Thymus (tissue), 14 donors: ENCODE measurements at places on chromosomes 7 and 10. TPM values are rescaled to one million over a fixed set of nuclear protein-coding genes. Genes with fewer than 3 reads are reported as not detected.

- DNase-seq: no peak
Observed at GRCh38 chr7:92621561-92622023, 31.4 kb upstream of the FAM133B start.

Gene SLC26A3
- total RNA-seq: 0.09 TPM

DNA sequence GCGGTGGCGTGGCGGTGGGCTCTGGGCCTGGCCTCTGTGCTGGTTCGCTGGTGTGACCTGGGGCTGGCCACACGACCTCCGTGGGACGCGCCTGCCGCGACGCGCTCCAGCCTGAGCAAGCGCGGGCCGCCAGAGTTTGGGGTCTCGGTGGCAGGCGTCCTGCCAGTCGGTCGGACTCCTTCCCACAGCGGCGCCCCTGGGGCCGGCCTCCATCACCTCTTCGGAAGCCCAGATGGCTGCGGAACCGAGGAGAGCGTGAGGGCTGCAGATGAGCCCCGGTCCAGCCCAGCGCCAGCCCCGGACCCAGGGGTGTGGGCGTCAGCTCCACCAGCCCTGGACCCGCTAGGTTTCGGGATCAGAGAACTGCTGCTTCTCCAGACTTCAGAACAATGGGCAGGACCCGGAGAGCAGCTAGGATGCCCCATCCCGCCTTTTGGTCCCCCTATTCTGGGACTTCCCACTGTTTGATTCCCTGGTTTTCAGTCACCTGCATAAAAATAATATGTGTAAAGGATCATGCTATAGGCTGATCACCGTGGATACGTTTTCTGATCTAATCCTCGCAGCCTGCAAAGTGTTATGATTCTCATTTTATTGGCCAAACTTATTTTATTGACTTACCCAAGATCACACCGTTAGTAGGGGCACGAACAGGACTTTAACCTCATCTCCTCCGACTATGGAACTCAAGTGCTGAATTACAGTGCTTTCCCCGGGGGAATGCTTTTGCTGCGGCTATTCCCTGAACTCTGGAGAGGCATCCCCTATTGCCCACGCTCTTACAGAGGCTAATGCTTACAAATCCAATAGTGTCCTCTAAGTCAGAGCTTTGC lies 2.8 kb downstream of the CYP26C1 start:
- DNase-seq: no peak

- peak; percentile 8 for DNase-seq
Observed at GRCh38 chr7:134669845-134670373, 23.3 kb downstream of the BPGM start.

DNA sequence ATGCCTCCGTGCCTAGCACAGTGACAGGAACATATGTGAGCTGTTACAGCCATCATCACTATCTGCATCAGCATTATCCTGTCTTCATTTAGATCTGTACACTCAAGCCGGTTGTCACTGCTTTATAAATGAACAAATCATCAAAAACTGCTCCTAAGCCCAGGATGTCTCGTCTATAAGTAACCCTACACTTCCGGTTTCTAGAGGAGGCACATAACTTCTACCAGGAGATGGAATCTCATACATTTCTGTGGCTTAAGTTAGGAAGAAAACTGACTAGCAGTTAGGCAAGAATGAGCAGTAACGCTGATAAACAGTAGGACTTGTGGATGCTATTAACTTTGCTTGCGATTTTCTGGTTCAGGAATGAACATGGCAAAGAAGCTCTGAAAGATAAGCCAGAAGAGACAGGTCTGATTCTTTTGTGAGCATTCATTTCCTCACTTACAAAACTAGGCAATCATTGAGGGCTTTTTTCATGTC lies 1199.2 kb downstream of the SORCS3 start:
- no peak for DNase-seq

GRCh38 chr10:105291571-105291970 lies 650.5 kb downstream of the SORCS3 start:
- DNase-seq: no peak

- DNase-seq: no peak
Observed at GRCh38 chr7:55092186-55092974, 73.6 kb downstream of the EGFR start.

GRCh38 chr10:22803261-22803885 lies 89.0 kb upstream of the PIP4K2A start:
- DNase-seq: no peak

Gene HIP1
- 3.3 TPM for total RNA-seq

GRCh38 chr10:28393956-28394568 lies 91.2 kb upstream of the MPP7 start:
- DNase-seq: peak; percentile 75

- DNase-seq: no peak
Observed at GRCh38 chr7:35355911-35356310, 102.0 kb upstream of the TBX20 start.

DNA sequence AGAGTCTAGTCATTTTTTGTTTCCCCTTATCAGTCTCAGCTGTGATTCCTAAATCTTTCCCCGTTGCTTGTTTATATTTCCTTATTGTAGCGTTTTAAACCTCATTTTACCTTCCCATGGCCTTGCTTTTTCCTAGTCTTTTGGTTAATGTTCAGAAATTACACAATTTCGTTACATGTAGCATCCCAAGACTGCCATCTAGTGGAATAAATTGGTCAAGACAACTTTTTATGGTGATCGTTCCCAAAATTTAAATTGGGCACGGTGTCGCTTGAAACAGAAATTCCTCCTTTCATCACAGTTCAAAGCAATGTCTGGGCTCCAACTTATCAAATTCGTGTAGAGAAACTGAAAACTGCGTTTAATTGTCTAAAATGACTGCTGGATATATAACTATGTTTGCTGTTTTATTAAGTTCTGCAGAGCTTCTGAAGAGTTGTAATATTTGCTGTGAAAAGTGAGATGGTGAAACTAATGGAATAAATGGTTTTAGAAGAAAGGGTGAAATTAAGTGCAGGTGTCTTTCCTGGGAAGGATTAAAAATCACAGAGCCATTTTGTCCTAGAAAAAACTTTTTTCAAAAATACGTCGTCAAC lies 370.2 kb downstream of the PHF14 start:
- DNase-seq: peak; percentile 62

Gene C7orf33
- not detected for total RNA-seq

GRCh38 chr7:135784013-135784412 lies 35.4 kb upstream of the FAM180A start:
- DNase-seq: no peak

Gene TEX47
- not detected for total RNA-seq

DNA sequence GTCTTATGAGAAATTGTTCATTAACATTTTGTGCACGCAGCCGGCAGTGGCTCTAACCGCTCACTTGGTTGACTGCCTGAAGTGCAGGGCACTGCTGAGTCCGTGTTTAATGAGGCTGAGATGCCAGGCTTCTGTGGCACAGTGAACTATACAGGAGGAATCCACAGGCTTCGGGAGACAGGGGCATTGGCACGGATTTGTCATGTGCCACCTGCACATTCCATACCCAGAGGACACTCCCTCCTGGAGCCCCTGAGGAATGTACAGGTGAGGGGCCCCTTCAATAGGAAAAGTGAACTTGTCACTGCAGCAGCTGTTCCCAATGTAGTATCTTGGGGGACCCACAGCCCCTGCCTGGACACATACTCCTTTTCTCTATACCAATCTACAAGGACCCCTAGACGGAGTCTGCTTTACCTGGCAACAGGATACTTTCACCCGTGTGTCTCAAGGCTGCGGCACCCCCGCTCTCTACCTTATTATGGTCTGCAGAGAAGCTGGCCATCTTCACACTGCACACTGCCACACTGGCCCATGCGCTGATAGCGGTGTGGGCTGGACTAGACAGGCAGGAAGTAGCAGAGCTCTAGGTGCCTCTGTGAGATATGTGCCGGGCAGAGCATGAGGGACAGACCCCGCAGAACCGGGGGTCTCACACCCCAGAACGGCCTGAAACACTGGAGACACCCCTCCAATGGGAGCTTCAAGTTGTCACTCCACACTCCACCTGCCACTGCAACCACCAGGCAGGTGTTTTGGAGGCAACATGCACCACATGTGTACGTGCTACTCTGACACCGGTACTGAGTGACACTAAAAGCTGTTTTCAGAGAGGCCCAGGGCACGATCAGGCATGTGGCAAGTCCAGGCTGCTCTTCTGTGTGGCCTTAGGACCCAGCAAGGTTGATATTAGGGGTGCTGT lies 71.4 kb upstream of the RHEB start:
- no peak for DNase-seq

DNA sequence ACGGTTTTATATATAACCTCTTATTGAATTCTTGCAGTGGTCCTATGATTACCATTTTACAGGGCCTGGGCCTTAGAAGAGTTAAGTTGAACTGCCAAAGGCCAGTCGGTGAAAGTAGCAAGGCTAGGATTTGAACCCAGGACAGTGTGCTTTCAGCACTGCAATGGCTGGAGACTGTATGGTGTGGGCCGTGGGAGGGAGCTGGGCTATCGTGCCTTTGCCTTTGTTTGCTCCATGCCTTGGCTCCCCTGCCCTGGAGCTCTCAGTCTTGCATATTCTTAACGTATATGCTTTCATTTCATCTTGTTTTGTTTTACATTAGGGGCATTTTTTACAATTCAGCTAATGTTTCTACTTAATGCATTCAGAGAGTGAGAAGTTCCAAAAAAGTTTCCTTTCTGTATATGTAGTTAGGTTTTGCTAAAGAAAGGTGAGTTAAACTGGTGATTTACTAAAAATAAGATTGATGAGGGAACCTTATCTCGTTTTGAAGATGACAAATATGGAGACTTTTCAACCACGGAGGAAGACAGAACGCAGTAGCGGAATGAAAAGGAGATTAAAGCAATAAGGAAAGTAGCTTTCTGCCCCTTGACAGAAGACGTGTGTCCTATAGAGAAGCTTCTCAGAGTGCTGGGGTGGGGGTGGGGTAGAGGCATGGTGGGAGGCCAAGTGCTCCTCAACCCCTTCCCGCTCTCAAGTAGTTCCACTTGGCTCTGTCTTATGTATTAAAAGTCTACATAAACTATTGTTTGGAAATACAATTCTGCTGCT lies 82.5 kb downstream of the RTKN2 start:
- DNase-seq: no peak

GRCh38 chr7:94562525-94562924 lies 52.9 kb downstream of the CASD1 start:
- no peak for DNase-seq

DNA sequence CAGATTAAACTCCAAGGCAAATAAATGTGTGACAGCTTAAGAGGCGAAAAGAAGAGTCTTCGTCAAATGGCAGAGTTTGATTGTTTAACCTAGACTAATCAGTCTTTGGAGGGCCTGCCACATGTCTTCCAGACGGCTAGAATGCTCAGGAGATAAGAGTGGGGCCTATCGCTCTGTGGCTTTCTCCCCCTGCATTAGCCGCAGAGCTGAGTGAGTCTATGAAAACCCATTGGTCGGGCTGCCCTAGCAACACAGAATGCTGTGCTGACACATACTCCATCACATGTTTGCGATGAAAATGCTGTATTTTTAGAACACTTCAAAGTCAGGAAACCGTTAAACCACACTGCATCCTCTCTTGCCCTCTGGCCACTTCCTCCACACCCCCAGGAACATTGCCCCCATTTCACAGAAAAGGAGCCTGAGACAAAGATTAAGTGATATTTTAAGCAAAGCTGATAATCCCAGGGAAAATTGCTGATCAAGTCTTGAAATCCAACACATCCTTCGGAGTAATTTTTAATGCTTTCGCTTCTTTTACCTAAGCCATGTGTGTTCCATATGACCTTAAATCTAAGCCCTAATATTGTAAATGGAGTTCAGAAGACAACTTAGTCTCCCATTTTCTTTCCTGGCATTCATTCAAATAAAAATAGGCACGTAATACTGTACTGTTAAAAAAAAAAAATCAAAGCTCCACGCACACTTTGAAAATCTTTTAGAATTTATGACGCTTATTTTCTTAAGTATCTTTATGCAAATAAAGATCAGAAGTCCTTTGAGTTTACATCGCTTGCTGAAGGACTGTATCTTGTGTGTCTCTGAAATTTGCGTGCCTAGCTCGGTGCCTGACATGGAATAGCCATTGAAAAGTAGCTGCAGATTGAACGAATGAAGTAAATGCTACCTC lies 161.2 kb downstream of the CELF2 start:
- peak; percentile 84 for DNase-seq

Gene RNF148
- 0.24 TPM for total RNA-seq

Gene C10orf105
- 0.42 TPM for total RNA-seq

Gene SERPINE1
- total RNA-seq: 2.1 TPM

Gene PSTK
- total RNA-seq: 4.8 TPM

DNA sequence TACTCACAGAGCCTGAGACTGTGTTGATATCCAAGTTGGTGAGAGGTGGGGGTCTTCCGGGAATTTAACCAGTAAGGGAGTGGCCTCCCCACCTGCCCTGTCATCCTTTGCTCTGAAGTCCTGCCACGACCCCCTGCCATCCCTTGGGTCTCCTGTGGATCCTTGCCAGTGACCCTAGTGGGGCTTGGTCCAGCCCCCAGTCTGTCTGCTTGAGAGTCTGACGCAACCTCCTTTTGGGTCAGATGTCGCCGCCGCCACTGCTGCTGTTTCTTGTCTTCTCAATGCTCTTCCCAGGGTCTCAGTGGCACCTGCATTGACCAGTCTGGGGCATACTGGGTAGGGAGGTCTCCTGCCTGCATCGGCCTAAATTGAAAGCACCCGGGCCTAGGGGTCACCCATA lies 28.8 kb downstream of the PAX2 start:
- no peak for DNase-seq

- DNase-seq: no peak
Observed at GRCh38 chr10:117860823-117861222, 185.9 kb downstream of the RAB11FIP2 start.

- no peak for DNase-seq
Observed at GRCh38 chr10:13470270-13470669, 58.5 kb downstream of the BEND7 start.

DNA sequence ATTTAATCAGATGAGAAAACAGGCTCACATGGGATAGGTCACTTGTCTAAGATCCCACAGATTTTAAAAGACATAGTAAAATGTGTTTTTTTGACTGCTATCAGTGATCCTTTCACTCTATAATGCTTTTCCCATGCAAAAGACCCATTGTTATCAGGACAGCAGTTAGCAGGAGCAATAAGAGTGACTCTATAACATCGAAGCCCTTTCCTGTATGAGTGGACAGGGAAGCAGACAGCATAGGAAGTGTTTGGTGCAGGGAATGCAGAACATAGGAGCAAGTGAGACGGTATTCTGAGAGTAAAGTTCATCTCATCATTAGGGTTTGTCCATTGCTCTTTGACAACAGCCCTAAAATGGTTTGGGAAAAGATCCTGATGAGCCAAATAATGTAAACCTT lies 68.5 kb downstream of the SLC25A13 start:
- DNase-seq: no peak
